ENCODE measurements at places on chromosomes 16 and 17.

GRCh38 chr16:12903407-12904328, 2.3 kb downstream of the SHISA9 start:
- DNase-seq, result no peak

DNA sequence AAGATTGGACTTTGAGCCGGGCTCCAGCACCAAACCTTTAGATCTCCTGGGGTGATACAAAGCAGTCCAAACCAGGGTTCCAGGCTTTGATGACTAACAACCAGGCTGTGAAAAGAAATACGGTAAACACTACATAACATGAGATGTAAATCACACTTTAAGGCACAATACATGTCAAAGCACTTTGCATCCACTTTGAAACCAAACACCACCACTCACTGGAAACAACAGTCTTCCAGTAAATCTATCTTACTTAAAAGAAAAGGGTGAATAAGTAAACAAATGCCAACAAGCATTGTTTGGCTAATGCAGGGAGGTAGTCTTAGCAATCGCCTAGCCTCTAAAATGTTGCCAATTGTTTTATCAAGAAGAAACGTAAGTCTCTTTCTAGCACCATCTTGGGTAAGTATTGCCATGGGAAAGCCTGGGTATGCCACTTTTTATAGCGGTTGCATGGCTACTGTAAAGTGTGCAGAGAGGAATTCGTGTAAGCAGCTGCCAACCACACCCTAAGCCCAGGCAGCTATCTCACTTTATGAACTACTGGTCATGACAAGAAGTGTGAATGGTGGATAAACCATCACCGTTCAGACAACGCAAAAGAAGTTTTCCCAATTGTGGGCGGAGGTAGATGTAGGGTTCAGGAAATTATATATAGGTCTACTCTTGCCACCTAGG, 267.4 kb upstream of the PSMD7 start:
- no peak for DNase-seq

GRCh38 chr16:11064851-11065250, 120.5 kb downstream of the CLEC16A start:
- no peak for DNase-seq

DNA sequence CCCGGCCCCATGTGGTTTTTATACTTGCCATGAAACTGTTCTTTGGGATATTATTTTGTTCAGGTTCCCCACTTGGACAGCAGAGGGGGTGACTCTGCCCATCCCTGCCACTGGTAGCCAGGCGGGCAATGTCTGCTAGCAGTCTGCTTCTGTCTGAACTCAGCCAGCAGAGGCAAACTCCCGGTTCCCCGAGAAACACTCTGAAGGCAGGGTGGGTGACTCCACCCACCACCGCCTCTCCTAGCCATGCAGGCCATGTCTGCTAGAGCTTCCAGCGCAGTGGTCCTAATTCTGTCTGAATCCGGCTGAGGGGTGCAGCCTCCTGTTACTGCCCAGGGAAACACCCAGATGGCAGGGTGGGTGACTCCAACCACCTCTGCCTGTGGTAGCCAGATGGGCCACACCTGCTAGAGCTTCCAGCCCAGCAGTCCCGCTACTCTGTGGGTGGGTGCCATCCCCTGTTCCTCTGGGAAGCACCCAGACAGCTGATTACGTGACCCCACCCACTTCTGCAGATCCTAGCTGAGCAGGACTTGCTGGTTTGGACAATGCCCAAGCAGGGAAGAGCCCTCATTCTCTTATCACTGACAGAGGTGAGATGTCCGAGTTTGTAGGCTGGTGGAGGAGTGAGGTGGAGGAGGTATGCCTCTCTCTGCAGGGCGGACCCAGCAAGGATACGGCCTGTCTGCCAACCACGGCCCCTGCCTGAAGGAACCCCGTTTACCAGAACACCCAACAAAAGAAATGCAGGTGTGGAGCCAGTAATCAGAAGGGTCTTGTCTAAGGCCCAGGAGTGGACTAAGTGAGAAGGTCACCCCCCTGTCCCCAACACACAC, 22.4 kb downstream of the NLRP1 start:
- DNase-seq, result no peak

- no peak for DNase-seq
These were observed 53.9 kb upstream of the CRISPLD2 start for GRCh38 chr16:84765616-84766580.

- DNase-seq, result no peak
These were observed 22.0 kb downstream of the SETD6 start for GRCh38 chr16:58537124-58537906.

- peak; percentile 97 for DNase-seq
These were observed 44.4 kb upstream of the METTL9 start for GRCh38 chr16:21554795-21555585.

- no peak for DNase-seq
These were observed 20.2 kb upstream of the OR3A1 start for GRCh38 chr17:3318336-3318735.

DNA sequence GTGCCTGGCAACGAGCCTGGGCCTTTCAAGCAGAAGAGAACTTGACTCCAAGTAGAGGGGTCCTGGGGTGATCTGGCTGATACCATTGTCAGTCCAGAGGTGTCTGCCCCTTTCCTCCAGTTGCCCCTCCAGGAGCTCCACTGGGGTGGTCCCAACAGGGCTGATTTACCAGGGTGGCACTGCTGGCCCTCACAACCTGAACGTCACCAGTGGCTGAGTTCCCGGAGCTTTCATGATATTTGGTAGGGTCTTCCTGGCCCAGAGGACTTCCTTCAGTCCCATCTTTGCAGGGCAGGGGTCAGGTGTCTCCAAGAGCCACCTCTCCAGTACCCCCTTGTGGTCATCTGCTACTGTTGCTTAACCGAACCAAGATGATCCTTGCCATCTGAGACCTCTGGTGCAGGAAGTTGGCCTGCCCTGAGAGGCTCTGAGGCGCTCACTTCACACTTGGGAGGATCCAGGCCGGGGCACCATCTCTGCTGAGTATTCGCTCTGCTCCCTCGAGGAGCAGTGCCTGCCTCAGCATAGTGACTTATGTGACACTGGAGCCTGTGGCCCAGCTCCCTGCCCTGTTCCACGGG, 3.5 kb downstream of the LIMD2 start:
- no peak for DNase-seq

GRCh38 chr16:65070831-65071432, 50.9 kb downstream of the CDH11 start:
- no peak for DNase-seq

GRCh38 chr17:77884019-77884418, 74.5 kb upstream of the TNRC6C start:
- no peak for DNase-seq

GRCh38 chr16:28597692-28598261, 927 bp upstream of the SULT1A2 start:
- DNase-seq, result no peak

- peak; percentile 35 for DNase-seq
These were observed at the start of gene NTN1 for GRCh38 chr17:9021158-9021991. NTN1 (plus strand) TSS chr17:9021510; CDS start chr17:9022374, 864 bp downstream.

- DNase-seq, result no peak
These were observed 19.2 kb upstream of the TMEM101 start for GRCh38 chr17:44033861-44034408.

DNA sequence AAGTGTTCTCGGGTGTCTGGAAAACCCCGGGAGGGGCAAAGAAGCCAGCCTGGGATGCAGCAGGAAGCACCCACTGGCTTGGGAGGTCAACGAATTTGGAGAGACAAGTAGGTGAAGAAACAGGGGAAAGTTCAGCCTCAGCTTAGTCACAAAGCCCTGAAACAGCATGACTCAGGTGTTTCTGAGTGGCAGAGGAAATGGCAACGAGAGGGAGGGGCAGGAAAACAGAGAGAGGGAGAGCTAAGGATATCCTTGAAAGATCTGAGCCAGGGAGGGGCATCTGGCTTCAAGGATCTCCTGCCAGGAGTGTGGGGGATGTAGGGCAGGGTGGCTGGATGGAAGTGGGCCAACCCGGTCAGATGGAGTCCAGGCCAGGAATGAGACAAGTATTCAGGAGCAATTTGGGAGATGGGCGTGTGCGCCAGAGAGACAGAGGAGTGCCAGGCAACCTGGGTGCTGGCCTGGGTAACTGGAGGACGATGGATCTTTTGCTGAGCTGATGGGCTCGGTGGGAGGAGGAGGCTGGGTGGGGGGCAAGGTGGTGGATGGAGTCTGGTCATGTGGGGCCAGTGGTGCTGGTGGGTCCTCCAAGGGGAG, 27.2 kb downstream of the ABCC3 start:
- peak; percentile 9 for DNase-seq

GRCh38 chr17:43652124-43652480, 9.6 kb downstream of the MEOX1 start:
- DNase-seq, result no peak

- no peak for DNase-seq
These were observed 248.2 kb downstream of the NTN1 start for GRCh38 chr17:9269350-9270035.

- DNase-seq, result no peak
These were observed 6.5 kb upstream of the SERPINF1 start for GRCh38 chr17:1755252-1755826.
